Daoy (cell line): ENCODE measurements at places on chromosomes 2 and 18. TPM values are rescaled to one million over a fixed set of nuclear protein-coding genes. Genes with fewer than 3 reads are reported as not detected.

DNA sequence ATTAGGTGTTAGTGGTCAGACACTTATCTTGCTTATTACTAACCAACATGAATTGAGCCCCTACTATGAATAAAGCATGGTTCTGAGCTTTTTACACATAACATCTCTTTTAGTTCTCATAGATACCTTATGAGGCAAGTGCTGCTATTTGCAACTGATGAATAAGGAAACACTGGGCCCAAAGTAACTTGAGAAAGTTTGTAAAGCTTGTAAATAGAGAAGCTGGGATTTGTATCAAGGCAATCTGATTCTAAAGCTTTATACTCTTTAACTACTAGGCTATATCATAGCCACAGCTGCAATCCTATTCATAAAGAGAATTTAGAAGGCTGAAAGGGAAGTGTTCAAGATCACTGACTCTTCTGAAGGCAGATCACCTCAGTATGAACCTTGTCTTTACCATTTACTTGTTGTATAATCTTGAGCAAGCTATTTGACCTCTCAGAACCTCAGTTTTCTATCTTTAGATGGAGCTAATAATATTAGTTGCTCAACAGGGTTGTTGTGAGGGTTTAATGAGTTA lies 60.4 kb downstream of the ABCB11 start:
- no peak for DNase-seq

GRCh38 chr18:7177116-7177744 lies 53.7 kb upstream of the LRRC30 start:
- peak; percentile 50 for DNase-seq

DNA sequence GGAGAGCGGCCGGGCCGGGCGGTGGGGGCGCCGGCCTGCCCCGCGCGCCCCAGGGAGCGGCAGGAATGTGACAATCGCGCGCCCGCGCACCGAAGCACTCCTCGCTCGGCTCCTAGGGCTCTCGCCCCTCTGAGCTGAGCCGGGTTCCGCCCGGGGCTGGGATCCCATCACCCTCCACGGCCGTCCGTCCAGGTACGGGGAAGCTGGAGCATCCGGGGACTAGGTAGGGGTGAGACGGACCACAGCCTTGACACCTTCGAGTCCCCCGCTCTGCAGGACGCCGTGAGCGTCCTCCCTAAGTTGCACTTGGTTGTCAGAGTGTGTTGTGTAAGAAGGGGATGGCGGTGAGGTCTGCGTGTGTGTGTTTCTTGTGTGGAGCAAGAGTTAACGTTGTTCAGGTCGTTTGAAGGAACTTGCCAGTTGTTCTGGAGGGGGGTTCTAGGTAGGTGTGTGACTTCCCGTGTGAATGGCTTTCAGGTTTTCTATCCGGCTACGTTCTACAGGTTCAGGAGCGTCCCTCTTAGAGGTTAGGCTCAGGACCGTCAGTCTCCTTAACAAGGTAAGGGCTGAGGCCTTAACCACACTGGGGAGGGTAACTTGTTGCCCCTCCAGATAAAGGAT lies 393 bp downstream of the IL1R1 start:
- peak; percentile 12 for DNase-seq

DNA sequence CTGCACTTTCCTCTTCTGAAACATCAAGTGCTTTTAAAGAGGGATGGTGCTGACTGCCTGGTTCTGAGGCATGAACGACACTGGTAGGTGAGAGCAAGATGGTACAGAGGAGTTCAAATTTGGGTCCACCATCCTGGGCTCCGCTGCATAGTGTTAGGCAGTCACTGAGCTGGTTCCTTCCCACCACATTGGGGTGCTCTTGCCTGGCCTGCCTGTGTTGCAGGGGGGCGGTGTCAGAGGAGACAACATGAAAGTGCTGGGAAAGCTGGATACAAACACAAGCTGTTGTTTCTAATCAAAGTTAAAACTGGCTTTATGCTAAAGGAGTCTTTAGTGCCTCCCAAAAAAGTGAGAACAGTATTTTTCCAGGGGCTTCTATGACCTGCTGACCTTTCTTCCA lies 258.1 kb downstream of the GBX2 start:
- DNase-seq: no peak

GRCh38 chr18:54215069-54215468 lies 9.4 kb downstream of the MBD2 start:
- DNase-seq: no peak

GRCh38 chr18:9659499-9660375 lies 45.4 kb upstream of the PPP4R1 start:
- DNase-seq: no peak

DNA sequence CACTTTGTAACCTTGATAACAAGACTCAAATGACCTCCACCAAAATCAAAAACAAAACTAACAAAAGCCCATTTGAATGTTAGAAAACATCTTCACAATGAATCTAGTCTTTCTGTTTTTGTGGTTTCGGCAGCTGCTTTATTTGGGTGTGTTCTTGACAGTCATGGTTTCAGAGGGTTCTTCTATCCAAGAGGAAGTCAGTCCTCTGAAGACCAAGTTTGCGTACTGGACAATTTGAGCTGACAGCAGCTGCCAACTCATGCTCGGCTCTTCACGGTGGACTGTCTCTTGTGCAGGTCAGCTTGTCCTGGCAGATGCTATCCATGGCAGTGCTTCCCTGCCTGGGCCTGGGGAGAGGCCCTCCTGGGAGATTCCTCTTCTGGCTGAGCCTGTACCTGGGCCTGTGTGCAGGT lies 91.0 kb downstream of the TMEM17 start:
- no peak for DNase-seq

DNA sequence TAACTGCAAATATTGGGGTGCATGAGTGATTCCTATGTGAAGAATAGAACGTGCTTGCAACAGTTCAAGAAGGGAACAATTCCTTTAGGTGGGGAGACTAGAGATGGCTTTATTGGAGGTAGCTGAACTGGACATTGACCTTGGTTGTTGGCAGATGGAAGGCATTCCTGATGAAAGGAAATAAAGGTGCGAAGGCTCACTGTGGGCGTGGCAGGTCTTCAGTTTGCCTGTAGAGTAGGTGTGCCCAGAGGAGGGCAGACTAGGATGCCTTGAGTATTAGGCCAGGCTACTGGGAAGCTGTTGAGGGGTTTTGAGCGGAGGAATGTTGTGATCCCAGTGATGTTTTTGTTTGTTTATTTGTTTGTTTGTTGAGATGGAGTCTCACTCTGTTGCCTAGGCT lies 2.8 kb downstream of the SPR start:
- no peak for DNase-seq

DNA sequence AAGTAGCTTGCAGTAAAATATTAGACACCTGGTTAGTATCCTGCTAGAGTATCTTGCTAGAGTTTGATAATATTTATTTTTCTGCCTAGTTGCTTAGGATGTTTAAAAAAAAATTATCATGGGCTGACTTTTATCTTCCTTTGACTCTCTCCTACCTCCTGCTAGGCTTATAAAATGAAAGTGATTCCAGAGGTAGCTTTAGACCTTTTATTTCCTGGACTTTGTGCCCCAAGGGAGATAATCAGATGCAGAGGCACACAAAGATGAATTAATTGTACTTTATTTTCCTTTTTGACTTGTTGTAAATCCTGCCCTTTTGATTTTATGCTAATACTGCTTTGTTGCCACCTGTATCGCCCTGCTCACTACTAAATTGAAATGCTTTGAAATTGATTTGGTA lies 130.7 kb downstream of the WDSUB1 start:
- no peak for DNase-seq

The PIAS2 gene
- 15.8 and 17.6 TPM in 2 replicates for total RNA-seq

The TRIM43 gene
- not detected in 2 replicates for total RNA-seq

The COQ10B gene
- total RNA-seq: 39.7 and 39.8 TPM in 2 replicates

The OR6B3 gene
- total RNA-seq: not detected in 2 replicates

The KATNAL2 gene
- 0.98 and 3.7 TPM in 2 replicates for total RNA-seq

The ACAA2 gene
- 75.4 and 93.8 TPM in 2 replicates for total RNA-seq

The KLHL41 gene
- total RNA-seq: 0.15 and 0.51 TPM in 2 replicates

The CLEC4F gene
- total RNA-seq: not detected in 2 replicates
